ENCODE measurements at places on chromosomes 7 and 10.

DNA sequence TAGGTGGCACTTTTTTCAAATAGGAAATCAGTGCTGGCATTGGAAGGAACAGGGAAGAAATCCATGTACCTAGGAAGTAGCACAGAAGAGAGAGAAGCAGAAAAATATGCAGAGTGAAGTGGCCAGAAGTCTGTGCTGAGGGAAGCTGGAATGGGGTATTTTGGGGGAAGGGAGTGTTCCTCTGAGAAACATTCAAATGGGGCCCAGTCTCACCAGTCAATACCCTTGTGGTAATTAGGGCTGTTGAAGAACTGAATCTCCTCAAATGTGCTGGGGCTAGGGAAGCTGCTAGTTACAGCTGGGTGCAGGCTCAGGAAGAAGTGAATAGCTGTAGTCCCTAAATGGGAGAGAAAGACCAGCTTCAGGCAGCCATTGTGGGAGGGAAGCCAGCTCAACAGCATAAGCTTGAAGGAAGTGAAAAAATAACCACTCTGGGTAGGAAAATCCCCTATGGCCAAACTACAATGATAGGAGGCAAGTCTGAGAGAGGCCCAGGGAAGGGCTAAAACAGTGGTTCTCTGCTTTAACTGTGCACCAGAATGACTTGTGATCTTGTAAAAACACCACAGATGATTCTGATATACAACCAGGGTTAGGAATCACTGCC, 7.6 kb downstream of the NDST2 start:
- no peak for DNase-seq

- no peak for DNase-seq
Measured at GRCh38 chr7:25832456-25832855, 319.5 kb upstream of the NFE2L3 start.

DNA sequence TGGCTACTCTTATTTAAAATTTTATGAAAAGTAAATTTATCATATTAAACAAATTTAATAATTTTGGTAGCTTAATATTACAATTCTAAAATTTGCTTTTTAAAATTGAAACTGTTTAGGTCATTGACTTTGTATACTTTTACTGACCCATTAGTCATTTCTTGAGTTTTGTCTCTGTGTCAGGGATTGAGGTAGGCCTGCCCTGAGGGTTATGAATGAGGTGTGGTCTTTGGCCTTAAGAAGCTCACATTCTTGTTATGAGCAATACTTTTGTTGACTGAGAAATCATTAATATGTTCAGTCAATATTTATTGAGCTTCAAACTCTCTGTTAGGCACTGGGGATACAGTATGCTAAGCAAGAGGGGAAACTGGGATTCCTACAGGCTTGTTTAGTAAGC, 47.0 kb upstream of the RPA3 start:
- no peak for DNase-seq

- no peak for DNase-seq
Measured at GRCh38 chr10:11587722-11588259, 23.7 kb downstream of the USP6NL start.

GRCh38 chr10:89001024-89001728, 10.6 kb downstream of the FAS start:
- DNase-seq, result no peak

DNA sequence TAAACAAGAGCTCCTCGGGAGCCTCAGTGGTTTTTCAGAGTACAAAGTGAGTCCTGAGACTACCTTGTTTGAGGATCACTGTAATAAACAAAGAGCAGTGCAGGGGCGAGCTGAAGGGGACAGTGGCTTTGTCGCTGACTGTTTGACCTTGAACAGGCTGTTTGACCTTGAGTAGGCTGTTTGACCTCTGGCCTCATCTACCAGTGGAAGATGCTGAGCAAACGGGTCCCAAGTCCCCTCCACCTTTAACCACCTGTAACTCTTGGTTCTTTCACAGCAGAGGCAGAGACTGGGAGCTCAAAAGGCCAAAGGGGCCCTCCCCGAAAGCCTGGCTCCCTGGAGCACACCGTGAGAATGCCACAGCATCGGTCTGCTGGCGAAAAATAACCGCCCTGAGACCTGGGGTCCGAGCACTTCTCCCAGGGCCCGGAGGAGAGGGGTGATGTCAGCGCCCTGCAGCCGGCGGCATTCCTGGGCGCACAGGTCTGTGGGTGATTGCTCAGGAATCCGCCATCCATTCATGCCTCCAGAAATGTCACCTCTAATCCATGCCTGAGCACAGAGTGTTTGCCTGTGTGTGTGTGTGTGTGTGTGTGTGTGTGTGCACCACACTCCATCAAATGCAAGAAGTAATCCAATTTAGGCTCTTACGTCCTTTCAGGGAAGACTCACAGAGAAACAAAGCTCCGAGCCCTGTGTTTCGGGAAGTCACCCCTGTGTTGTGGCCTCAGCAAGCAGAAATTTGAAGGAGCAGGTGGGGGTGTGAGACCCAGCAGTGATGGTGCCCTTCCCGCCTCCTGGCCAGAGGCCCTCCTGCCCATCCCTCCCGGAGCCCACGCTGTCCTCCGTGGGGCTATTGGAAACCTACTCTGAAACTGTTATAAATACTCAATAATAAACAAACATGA, 66.5 kb downstream of the ASB13 start:
- no peak for DNase-seq

DNA sequence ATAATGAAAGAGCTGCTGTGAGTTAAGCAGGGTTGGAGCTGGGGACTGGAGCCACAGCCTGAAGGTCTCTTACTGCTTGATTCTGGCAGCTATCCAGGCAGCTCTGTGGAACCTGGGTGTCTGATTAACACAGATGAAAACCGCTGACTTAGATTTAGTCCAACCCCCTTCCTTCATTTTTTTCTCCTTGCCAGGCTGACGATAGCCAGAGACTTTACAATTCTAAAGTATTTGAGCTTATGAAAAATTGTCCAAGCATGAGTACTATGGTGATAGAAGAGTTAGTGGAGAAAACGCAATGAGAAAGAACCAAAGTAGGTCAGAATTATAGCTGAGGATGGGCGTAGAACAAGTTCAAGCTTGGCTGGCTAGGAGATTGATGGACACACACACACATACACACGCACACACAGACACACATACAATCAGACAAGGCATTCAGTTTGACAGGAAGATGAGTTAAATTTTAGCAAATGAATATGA, 13.5 kb upstream of the GPR85 start:
- no peak for DNase-seq

- DNase-seq, result no peak
Measured at GRCh38 chr10:77385315-77385714, 252.3 kb downstream of the KCNMA1 start.

DNA sequence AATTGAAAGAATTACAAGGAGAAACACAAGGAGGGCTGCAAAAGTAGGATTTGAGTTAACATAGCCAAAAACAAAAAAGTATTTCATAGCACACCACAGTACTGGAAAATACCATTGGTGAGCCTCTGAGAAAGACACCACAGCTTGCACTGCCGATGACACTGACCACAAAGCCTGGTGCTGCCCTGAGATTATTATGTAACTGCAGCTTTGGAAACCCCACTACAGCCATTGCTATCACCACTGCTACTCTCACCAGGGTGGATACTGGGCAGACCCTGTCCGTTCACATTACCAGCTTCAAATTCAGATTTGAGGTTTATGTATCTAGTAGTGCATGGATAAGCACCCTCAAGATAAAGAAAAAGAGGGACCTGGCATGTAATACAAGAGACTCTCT, 1246.7 kb upstream of the SORCS1 start:
- no peak for DNase-seq

DNA sequence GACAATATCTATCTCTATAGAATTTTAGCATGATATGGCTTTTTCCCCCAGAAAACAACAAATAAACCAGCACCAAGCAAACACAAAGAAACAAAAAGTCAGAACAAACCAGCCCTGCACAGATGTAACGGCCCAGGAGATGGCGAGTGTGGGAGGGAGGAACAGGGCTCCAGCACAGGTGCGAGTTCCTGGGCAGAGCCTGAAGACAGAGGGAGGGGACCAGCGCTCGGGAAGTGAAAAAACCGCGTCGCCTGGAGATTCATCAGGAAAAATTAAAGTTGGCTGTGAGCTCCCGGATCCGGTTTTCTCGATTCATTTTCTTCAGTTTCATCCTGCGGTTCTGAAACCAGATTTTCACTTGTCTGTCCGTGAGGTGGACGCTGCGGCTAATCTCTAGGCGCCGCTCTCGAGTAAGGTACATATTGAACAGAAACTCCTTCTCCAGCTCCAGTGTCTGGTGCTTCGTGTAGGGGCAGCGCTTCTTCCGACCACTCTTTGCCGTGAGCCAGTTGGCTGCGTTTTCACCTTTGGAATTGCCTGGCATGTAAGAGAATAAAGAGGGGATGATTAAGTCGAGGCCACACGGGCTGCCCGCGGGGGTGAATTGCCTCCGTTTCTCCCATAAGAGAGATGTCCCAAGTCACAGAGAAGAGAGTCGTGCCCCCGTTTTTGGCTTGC, 2.3 kb downstream of the HOXA10 start:
- DNase-seq, result peak; percentile 61

GRCh38 chr7:150370612-150371071, 2.0 kb downstream of the REPIN1 start:
- DNase-seq, result no peak

- DNase-seq, result no peak
Measured at GRCh38 chr7:98254951-98255610, 3.0 kb upstream of the TECPR1 start.

GRCh38 chr7:128833946-128834325, 3.7 kb downstream of the FLNC start:
- DNase-seq, result no peak
